ENCODE measurements at places on chromosomes 6 and 20. TPM values are rescaled to one million over a fixed set of nuclear protein-coding genes. Genes with fewer than 3 reads are reported as not detected.

DNA sequence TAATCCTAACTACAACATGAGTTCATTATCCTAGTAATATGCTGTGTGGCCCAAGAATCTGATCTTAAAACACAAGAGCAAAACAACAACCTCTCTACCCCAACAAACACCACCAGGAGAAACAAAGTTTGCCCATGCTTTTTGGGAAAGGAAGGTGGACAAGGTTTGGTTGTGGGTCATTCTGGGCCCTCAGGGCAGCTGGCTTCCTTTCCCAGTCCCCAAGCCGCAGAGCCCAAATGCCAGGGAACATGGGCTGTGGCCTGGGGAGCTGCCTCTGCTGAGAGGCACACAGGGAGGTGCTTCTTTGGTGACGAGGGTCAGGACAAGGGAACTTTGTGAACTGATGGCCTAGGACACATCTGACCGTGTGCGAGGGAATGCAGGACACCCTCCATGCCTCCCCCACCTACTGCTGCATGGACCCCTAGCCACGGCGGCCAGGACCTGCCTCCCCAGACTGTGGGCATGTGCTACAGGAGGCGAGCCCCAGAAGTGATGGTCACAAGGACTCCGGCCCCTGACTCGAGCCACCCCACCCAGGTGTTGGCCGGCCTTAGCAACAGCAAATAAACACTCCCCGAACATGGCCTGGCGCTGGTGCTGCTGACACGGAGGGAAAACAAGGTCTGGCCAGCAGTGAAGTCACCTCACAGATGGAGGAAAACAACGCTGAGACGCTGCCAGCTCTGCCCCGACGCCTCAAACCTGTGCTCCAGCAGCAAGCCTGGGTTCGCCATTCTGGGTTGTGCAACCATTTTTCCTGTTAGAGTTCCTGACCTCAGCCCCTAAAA, 55.6 kb downstream of the RRBP1 start:
- peaks cover 97% of the 10 kb centered on the region for H3K36me3 ChIP-seq
- H3K27me3 ChIP-seq: no peaks in the 10 kb centered on the region
- H3K4me1 ChIP-seq: no peaks in the 10 kb centered on the region
- no peak for DNase-seq

DNA sequence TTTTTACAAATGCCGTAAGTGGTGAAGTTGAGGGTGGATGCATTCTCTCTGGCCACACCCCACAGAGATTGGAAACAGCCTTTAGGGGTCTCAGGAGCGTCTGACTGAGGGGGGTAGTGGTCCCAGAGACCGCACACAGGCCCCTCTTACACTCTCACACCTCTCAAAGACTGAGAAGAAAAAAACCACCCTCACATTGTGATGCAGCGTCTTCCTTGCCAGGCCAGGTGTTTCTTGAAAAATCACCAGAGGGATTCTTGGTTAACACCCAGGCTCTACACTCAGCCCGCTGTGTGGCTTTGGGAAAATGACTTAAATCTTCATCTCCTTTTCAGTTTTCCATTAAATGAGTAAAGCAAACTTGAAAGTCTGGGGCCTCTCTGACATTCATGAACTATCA, 115.8 kb upstream of the SPTLC3 start:
- H3K27ac ChIP-seq: no peak overlapping the region
- DNase-seq: no peak
- H3K27me3 ChIP-seq: no peaks in the 10 kb centered on the region
- no peaks in the 10 kb centered on the region for H3K36me3 ChIP-seq
- H3K4me3 ChIP-seq: no peak overlapping the region

DNA sequence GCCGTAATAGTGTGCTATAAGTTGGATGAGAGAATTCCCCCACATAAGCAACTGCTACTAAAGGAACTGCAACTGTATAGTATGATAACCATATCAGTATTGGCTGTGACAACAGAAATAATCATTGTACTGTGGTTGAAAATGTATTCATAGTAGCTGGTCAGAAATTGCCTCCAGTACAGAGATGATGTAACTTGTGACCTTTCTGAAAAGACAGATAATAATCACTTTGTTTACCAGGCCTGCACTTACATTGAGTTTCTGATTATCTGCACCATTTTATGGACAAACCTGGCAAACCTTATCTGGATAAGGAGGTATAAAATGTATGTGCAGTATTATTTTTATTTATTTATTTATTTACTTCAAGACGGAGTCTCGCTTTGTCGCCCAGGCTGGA, 19.0 kb downstream of the CFAP206 start:
- no peak overlapping the region for H3K4me3 ChIP-seq
- no peak for DNase-seq
- H3K27me3 ChIP-seq: no peaks in the 10 kb centered on the region

DNA sequence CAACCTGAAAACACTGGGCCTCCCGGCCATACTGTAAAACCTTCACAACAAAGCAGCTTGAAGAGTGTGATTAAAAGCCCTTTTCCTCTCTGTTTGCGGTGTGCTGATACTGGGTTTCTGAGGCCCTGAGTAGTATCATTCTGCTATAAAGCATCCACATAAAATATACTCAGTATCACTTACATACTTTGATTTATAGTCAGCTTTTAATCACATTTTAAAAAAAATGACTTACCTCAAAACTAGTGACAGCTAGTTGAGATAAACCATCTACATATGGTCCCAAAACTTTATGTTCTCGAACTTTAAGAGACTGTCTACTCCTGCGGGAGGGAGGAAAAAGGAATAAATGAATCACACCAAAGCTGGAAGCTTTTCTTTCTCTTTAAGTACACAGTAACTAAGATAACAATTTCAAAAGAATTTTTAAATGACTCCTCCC, 135.7 kb downstream of the KIF13A start:
- DNase-seq: peak; percentile 72
- no peak overlapping the region for H3K4me3 ChIP-seq
- H3K36me3 ChIP-seq: peaks cover 27% of the 10 kb centered on the region
- H3K27me3 ChIP-seq: no peaks in the 10 kb centered on the region

DNA sequence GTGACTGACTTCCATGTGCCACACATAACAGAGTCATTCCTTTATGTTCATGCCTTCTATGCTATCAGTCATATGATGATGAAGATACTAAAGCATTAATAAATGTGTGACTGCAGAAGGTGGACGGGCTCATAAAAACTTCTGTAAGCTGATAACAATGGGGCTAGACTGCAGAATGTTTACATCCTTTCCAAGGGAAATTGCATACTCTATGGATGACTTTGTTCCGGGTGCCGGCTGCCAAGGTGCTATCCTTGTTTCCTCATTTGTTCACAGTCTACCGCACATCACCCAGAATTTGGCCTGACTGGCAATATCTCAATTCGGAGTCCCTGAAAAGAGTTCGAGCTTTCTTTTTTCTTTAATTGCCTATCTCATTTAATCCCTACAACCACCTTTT, 85.0 kb downstream of the HUS1B start:
- no peaks in the 10 kb centered on the region for H3K27me3 ChIP-seq
- DNase-seq: no peak
- no peaks in the 10 kb centered on the region for H3K4me1 ChIP-seq
- H3K4me3 ChIP-seq: no peak overlapping the region
- peaks cover 6% of the 10 kb centered on the region for H3K36me3 ChIP-seq
- H3K27ac ChIP-seq: no peak overlapping the region

GRCh38 chr20:37345339-37346235, at the start of gene SRC:
TSS of gene SRC (plus strand) at chr20:37346140. CDS start at chr20:37384154, 38,014 bp downstream.
- peak; percentile 60 for DNase-seq
- peak within 1 kb of the TSS; percentile 70 for H3K4me3 ChIP-seq
- peaks cover 2% of the 10 kb centered on the region for H3K36me3 ChIP-seq
- H3K4me1 ChIP-seq: peaks cover 13% of the 10 kb centered on the region
- H3K27me3 ChIP-seq: no peaks in the 10 kb centered on the region

DNA sequence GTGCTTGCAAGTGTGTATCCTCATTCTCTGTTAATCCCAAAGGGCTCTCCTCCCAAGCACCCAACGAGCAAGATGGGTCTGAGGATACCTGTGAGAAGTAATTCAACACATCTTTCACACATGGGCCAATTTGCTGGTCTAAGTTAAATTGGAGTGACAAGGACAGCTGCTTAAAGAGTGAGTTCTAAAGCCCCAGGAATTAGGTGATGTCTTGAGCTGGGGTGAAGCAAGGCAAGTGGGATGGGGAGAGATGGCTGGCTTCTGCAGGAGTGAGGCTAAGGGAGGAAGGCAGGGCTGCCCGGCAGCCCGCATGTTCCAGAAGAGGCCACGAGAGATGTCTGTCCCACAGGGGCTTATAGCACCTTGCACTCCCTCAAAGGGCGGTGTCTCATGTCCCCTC, 288.5 kb downstream of the CDH26 start:
- H3K27ac ChIP-seq: no peak overlapping the region
- DNase-seq: no peak
- H3K36me3 ChIP-seq: no peaks in the 10 kb centered on the region
- H3K27me3 ChIP-seq: no peaks in the 10 kb centered on the region
- H3K4me3 ChIP-seq: no peak overlapping the region

DNA sequence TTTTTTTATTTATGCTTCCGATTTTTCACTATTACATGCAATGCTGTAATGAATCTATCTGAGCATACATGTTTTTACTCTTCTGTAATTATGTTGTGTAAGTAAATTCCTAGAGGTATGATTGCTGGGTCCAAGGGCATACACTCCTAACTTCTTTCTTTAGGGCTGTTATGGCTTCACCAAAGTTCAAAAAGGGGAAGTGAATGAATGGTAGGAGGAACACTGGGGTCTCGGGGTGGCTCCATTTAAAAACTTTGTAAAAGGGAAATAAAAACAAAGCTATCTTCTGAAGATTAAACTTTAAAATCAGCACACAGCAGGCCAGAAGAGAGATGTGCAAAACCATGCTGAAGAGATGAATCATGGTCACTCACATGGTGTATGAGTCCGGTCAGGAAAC, 289.1 kb upstream of the SUPT3H start:
- peak; percentile 39 for DNase-seq
- no peaks in the 10 kb centered on the region for H3K36me3 ChIP-seq
- no peak overlapping the region for H3K4me3 ChIP-seq
- no peaks in the 10 kb centered on the region for H3K27me3 ChIP-seq
- peaks cover 6% of the 10 kb centered on the region for H3K4me1 ChIP-seq
- no peak overlapping the region for H3K27ac ChIP-seq

GRCh38 chr6:136873748-136874147, 48.4 kb upstream of the SLC35D3 start:
- H3K36me3 ChIP-seq: no peaks in the 10 kb centered on the region
- no peak overlapping the region for H3K27ac ChIP-seq
- H3K4me1 ChIP-seq: no peaks in the 10 kb centered on the region

DNA sequence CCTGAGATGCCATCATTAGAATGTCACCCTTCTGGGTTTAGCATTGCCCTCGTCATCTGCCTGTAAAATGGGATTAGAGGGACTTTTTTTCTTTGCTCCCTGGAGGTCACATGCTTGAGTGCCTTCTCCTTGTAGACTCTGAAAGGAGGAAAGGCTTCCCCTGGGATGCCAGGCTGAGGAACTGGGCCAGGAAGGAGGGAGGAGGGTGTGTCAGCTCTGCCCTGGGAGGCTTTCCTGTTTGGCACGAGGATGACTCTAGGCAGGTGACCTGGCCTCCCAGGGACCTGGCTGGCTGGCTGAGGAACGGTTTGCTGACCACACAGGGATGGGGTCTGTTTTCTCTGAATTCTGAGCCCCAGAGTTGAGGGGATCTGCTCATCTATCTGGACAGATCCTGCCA, 137.9 kb upstream of the RNF24 start:
- H3K4me1 ChIP-seq: peaks cover 11% of the 10 kb centered on the region
- no peak overlapping the region for H3K27ac ChIP-seq
- no peak for DNase-seq
- no peaks in the 10 kb centered on the region for H3K27me3 ChIP-seq

- no peak overlapping the region for H3K4me3 ChIP-seq
- H3K27me3 ChIP-seq: peaks cover 29% of the 10 kb centered on the region
- DNase-seq: no peak
Observed at GRCh38 chr20:57749869-57750268, 40.1 kb upstream of the PMEPA1 start.

GRCh38 chr20:49420811-49421295, 61.6 kb downstream of the KCNB1 start:
- H3K36me3 ChIP-seq: no peaks in the 10 kb centered on the region
- H3K27me3 ChIP-seq: peaks cover 58% of the 10 kb centered on the region
- no peak overlapping the region for H3K4me3 ChIP-seq

DNA sequence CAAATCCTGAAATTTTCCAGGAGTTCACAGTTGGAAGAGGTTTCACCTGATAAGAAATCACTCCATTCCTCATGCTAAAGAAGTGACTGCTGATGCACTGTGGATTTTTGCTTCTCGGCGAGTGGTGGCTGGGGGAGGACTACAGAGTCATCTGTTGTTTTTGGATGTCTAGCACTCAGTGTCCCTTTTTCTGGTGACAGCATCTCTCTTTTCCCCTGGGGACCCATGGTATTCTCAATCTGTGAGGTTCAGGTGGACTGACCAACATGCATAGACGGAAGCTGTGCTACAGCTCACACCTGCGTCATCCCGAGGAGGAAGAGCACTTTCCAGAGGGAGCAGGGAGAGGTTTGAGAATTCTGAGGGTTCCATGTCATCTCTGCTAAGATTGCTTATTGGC, 42.7 kb upstream of the ZNF831 start:
- no peaks in the 10 kb centered on the region for H3K4me1 ChIP-seq
- H3K4me3 ChIP-seq: no peak overlapping the region
- H3K36me3 ChIP-seq: no peaks in the 10 kb centered on the region
- no peak overlapping the region for H3K27ac ChIP-seq
- H3K27me3 ChIP-seq: peaks cover 4% of the 10 kb centered on the region

- H3K4me3 ChIP-seq: no peak overlapping the region
- DNase-seq: peak; percentile 71
- H3K27ac ChIP-seq: no peak overlapping the region
- peaks cover 2% of the 10 kb centered on the region for H3K4me1 ChIP-seq
- no peaks in the 10 kb centered on the region for H3K36me3 ChIP-seq
Observed at GRCh38 chr6:144013486-144013909, 5.4 kb upstream of the PLAGL1 start.

DNA sequence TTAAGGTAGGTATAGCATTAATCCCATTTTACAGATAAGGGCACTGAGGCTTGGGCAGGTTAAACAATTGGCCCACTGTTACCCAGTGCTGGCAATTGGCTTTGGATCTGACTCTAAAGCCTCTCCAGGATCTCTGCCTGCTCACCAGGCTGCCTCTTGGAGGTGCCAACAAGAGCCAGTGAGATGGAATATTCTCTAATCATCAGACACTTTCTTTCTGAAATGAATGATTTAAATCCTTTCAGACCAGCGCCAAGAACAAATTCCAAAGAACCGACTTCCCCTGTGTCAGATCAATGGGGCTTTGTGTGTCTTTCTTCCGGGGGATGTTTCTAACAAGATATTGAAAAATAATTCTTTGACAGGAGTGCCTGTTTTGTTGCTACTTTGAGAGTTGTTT, 23.6 kb downstream of the CYP39A1 start:
- no peaks in the 10 kb centered on the region for H3K27me3 ChIP-seq
- no peaks in the 10 kb centered on the region for H3K4me1 ChIP-seq
- no peak overlapping the region for H3K4me3 ChIP-seq
- DNase-seq: no peak
- no peak overlapping the region for H3K27ac ChIP-seq

The RBM24 gene
- total RNA-seq: 6.7 TPM

The ZBTB46 gene
- total RNA-seq: 15.3 TPM

The ABCC10 gene
- total RNA-seq: 7.0 TPM

The FAXC gene
- 1.9 TPM for total RNA-seq

The SEC23B gene
- total RNA-seq: 65.0 TPM

The GNAS-AS1 gene
- 0.83 TPM for total RNA-seq

The OR2J3 gene
- not detected for total RNA-seq

The DCBLD1 gene
- 27.8 TPM for total RNA-seq

The ERVFRD-1 gene
- total RNA-seq: not detected
